ENCODE measurements at places on chromosomes 6 and 20. TPM values are rescaled to one million over a fixed set of nuclear protein-coding genes. Genes with fewer than 3 reads are reported as not detected.

TMEM244 gene
- total RNA-seq = not detected

TNNC2 gene
- total RNA-seq = not detected

DNA sequence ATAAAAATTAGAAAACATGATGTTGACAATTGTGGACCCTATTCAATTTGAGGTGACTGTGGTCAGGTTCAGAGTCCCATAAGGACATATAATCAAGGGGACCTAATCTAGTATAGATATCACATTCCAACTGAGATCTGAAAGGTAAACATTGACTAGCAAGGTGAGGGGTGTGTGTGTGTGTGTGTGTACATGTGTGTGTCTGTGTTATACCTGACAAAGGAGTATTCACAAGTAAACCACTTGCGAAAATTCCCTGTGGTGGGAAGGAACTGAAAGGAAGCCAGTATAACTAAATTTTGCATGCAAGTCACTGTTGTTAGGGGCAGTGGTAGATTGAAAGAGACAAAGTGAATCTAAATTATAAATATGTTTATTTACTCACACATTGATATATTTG is 723.7 kb downstream of the COL12A1 start:
- DNase-seq = no peak

KIAA0408 gene
- total RNA-seq = 1.9 TPM

DNA sequence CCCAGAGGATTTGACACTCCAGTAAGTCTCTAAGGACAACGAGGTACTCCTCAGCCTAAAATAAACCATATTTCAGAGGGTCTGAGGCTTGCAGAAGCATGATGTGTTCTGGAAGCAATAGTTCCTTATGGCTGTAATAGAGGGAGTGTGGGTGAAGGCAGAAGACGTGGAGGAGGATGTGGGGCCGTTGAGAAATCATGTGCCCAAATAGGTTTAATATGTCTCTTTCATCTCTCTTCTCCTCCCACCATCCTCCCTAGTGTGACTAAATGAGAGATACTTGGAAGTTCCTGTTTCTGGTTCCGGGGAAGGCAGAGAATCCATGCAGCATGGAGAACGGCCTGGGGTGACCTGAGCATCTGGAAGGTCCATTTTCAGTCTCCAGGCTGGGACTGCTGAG is 174.0 kb upstream of the RSPO3 start:
- no peak for DNase-seq

NMBR gene
- not detected for total RNA-seq

DNA sequence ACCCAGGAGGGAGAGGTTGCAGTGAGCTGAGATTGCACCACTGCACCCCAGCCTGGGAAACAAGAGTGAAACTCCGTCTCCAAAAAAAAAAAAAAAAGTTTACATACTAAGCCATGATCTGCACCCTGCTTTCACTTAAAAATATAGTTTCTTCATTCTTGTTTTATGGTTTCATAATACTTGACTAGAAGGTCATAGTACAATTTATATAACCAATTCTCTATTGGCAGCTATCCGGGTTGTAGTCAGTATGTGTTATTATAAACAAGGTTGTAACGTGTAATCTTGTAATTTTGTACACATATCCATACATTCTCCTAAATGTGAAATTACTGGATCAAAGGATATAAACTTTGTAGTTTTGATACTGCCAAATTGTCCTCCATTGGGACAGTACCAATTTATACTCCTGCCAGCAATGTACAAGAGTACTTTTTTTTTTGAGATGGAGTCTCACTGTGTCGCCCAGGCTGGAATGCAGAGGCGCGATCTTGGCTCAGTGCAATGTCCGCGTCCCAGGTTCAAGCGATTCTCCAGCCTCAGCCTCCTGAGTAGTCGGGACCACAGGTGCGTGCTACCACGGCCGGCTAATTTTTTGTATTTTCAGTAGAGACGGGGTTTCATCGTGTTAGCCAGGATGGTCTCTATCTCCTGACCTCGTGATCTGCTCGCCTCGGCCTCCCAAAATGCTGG is 144.8 kb downstream of the GJA10 start:
- no peak for DNase-seq

DNA sequence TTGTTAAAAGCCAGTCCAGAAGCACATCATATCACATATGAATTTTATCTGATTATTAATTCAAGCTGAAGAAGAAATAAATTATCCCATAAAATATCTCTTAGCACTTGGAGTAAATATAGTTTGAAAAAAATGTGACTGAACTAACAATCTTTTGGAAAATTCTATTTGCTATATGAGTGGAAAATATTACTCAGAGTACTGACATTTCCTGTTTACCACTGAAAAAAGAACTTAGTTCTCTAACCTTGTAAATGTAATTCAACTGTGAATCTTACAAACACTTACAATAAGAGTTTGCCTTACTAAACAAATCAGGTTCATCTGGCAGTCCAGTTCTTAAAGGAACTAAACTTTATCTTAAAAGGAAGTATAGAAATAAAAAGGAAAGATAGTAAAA is 44.2 kb downstream of the MOXD1 start:
- no peak for DNase-seq

SEL1L2 gene
- 6.3 TPM for total RNA-seq

LY6G6F gene
- total RNA-seq = not detected

DNA sequence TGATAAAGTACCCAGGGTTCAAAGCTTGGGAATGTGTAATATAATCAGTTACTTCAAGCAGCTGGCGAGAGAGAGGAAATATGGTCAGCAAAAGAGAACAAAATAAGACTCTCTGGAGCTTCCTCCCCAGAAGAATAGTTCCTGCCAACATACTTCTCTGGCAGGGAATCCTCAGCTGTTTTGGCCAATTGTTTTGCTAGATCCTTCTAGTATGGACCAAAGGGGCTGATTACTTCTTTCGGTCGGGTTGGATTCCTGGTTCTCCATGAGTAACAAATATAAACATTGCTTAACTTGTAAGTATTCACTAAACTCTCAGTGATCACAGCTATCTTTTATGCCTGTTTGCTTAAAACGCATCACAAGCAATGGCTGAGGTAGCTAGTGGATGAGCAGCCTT is 31.4 kb upstream of the FBXO9 start:
- no peak for DNase-seq

C6orf58 gene
- not detected for total RNA-seq

DNA sequence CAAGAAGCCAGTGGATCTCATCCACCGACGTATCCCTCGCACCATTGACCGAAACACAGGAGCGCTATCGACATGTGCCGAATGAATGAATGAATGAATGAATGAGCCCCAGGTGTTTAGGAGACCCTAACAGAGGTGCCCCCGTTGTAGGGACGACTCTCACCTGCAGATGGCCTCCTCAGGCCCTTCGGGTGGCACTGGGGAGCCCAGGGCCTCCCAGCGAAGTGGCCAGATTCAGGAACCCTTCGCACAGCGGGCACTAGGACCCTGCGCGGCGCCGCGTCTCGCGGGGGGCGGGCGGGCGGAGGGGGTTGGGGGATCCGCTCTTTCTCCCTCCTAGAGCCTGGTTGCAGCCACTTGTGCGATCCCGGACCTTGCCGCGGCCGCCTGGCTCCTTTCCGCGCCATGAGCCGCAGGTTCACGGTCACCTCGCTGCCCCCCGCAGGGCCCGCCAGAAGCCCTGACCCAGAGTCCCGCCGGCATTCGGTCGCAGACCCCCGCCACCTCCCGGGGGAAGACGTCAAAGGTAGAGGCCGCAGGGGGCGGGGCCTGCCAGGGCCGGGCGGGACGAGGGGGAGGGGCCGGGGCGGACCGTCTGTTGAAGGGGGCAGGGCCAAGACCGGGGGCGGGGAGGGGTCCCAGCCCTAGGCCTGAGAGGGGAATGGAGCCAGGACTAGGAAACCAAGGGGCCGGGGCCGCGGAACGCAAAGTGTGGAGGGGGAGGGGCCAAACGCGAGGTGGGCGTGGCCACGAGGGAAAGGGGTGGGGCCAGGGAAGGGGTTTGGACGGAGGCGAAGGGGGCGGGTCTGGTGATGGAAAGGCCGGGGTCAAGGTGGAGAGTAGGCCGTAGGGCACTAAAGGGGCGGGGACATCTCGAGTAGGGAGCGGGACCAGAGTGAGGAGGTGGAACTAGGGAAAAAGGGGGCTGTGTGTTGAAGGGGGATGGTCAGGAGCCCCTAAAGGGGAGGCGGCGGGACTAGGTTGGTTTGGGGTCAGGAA is 7.4 kb upstream of the SLC12A5 start:
- DNase-seq = no peak

GRCh38 chr20:884983-885952 is 30.9 kb downstream of the ANGPT4 start:
- no peak for DNase-seq

GRCh38 chr6:4636881-4637224 is 139.4 kb upstream of the CDYL start:
- no peak for DNase-seq

DNA sequence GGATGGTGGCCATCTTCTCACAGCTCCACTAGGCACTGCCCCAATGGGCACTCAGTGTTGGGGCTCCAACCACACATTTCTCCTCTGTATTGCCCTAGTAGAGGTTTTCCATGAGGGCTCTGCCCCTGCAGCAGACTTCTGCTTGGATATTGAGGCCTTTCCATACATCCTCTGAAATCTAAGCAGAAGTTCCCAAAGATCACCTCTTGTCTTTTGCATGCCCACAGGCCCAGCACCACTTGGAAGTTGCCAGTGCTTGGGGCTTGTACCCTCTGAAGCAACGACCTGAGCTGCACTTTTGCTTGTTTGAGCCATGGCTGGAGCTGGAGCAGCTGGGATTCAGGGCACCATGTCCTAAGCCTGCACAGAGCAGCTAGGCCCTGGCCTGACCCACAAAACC is 189.1 kb upstream of the EYS start:
- DNase-seq = no peak

INSM1 gene
- total RNA-seq = not detected

- DNase-seq = no peak
Observed at GRCh38 chr20:62064770-62065673, 659 bp downstream of the TAF4 start.

DNA sequence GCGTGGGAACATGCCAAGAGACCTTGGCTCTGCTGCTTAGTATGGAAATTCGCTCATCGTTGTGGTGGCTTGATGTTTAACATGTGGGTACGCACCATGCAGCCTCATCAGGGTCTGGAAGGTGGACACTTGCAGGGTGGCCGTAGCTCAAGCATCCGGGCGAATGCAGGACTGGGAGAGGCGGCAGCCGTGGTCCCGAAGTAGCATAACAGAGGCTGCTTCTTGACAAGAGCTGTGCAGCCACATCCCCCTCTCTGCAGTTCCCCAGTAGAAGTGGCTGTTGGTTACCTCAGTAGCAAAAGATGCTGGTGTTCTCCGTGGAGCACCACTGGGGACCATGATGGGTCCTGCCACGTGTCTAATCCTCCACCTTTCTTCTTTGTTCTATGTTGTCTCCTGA is 195.0 kb downstream of the THBS2 start:
- no peak for DNase-seq
